Transverse colon (tissue), 4 donors: ENCODE measurements at places on chromosomes 5 and 9.

DNA sequence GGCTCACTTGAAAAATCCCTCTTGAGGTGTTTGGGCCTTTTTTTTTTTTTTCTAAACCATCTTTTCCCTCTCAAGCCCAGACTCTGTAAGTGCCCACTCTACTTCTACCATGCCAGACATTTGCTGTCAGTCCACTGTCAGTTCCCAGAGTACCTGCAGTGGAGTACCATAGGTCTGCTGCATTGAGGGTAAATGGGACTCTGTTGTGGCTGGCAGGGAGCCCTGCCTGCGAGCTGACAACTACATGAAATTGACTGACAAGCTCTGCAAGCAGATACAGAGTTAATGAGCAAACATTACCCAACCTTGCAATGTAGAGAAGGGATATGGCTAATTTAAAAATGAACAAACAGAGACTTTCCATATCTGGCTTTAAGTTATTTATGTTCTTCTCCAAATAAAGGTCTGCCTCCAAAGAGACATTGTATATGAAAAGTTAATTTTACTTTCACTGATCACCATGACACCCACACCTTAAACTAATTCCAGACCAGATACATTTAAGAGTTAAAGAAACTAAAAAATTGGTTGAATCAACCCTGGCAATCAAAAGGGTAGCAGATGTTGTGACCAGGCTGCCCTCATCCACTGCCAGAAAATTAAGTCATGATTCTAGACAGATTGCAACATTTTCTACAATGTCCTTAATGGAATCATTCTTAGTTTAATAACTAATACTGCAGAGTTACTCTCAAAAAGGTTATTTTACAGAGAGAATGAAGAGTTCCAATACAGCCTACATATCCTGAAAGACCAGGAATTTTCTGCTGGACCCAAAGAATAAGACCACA is 100.4 kb upstream of the PAM start:
- DNase-seq: no peak

DNA sequence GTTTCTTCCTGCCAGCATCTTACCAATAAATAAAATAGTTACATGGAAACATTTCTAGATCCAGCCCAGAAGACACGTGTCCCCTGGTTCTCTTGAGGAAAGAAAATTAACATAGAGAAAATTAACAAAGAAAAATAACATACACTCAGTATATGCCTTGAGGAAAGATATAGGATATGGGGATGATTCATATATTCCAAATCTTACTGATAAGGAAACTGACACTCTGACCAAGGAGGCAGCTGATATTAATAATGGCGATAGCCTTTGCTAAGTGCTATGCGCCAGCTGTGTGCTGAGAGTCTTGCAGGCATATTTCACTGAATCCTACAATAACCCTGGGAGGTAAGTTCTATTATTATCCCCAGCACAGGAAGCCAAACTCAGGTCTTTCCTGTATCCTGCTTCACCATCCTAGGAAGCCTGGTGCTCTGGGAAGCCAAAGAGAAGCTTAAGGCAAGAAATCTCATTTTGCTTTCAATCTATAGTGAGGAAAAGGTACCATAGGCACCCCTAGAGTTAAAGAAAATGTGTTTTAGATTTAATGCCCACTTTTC is 302.7 kb upstream of the NREP start:
- DNase-seq: no peak

DNA sequence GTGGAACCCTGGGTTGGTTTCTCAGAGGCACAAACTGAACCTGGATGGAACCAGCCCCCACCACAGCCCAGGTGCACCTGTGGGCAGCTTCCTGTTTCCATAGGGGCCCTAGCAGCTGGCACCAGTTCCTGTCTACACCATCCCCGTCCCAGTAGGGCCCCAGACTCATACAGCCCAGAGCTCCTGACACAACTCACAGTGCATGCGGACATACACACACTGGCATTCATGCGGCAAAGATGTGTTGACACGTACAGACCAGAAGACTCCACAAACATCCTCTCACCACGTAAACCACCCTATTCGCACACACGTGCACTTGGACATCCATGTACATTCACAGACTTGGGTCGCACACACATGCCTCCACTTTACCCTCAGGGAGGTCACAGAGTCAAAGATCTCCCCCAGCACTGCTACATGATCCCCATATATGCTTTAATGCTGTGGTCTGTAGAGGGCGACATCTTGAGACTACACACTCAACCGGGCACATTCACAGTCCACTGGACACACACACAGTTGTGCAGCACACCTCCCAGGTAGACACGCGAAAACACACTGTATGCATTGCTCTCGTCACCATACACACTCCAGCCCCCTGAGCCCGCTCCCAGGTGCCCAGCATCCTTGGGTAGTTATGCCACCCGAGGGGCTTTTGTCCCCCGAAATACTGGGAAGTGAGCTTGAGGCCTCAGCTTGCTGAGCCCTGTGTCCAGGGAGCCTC is 22.4 kb downstream of the CXXC5 start:
- peak; percentile 76 for DNase-seq

- no peak for DNase-seq
These were observed 62.8 kb downstream of the CDC14B start for GRCh38 chr9:96556701-96557461.

- no peak for DNase-seq
These were observed 47.3 kb upstream of the NEURL1B start for GRCh38 chr5:172593721-172594235.

DNA sequence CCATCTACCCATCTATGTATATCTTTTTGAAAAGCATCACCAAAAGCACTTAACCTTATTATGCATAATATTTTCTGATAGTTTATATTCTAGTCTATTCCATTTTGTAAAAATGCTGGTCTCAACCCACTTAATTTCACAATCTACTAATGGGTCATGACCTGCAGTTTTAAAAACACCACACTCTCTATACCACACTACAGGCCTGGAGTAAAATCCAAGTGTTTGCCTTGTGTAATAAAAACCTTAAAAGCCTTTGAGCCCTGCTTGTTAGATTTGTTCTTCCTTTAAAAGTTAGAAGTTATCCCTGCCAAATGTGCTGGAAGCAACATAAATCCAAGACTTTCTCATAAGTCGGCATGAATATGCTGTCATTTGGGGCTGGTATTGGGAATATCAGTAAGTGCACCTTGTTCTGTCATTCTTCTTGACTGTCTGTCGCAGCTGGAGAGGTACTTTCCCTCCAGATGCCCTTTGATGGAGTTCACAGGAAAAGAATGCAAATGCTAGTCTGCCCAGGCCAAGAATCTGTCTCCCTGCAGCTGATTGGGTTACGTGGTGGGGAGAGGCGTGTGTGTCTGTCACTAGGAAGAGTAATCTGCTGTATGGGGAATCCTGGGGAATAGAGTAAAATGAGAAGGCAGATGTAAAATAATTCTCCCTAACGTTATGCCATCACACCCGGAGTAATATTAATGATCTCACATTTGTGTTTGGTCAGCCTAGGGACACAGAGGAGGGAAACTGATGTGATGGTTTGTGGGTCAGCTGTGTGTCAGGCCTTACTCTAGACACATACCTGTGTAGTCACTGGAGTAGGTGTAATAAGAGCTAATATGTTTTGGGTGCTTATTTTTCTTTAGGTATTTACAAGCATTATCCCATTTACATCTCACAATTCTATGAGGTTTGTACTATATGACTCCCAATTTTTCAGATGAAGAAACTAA is 79.4 kb downstream of the ZNF366 start:
- DNase-seq: no peak

DNA sequence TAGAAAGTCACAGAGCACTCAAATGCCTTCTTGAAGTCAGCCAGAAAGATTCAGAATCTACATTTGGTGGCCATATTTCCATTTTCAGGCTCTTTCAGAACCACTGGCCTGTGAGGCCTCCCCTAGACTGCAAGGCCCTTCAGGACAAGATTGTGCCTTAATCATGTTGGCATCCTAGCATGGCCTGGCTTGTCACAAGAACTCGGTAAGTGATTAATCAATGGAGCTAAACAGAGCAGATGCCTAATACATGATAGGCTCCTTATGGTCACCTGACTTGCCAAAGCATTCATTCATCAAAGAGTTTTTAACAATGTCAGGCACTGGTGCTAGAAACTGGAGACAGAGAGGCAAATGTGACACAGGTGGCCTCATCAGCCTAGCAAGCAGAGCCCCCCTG is 70.3 kb downstream of the PGM5 start:
- DNase-seq: no peak

- no peak for DNase-seq
These were observed 11.0 kb downstream of the CDH10 start for GRCh38 chr5:24633715-24634325.

GRCh38 chr5:177103523-177104253 is 17.0 kb downstream of the FGFR4 start:
- no peak for DNase-seq

GRCh38 chr5:125612181-125612721 is 811.0 kb upstream of the GRAMD2B start:
- DNase-seq: no peak

GRCh38 chr9:14866200-14866749 is 44.0 kb downstream of the FREM1 start:
- DNase-seq: no peak

DNA sequence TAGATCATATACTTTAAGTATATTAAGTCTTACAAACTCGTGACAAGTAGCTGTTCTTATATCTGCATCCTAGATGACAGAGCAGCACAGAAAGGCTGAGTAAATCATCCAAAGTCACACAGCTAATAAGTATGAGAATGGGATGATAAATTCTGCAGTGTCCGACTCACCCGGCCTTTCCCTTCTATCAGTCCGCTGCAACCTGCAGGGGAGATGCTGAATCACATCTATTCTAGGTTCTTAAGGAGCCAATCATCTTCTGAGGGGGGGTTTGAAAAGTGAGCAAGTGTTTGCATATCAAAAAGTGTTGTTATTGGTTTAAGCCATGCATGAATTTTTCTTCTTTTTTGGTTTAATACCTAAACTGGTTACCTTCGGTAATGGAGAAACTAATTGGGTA is 38.9 kb downstream of the ADAMTS16 start:
- no peak for DNase-seq

GRCh38 chr5:4093236-4093635 is 497.6 kb downstream of the IRX1 start:
- DNase-seq: no peak

DNA sequence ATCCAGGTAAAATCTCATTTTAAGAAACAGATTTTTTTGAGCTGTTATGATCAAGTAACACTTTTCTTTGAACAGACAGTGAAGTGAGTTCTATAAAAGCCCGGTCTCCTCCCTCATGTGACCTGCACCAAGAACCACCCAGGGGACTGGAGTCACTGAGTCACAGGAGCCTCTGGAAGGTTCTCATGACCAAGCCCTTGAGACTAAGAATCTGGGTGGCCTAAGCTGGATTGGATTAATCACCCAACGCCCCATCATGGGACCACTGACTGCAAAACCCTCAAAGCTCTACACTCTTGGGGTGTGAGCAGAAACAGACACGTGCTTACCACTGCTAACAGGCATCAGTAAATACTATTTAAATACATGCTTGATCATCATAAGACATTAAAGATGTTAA is 48.4 kb downstream of the SECISBP2 start:
- no peak for DNase-seq

DNA sequence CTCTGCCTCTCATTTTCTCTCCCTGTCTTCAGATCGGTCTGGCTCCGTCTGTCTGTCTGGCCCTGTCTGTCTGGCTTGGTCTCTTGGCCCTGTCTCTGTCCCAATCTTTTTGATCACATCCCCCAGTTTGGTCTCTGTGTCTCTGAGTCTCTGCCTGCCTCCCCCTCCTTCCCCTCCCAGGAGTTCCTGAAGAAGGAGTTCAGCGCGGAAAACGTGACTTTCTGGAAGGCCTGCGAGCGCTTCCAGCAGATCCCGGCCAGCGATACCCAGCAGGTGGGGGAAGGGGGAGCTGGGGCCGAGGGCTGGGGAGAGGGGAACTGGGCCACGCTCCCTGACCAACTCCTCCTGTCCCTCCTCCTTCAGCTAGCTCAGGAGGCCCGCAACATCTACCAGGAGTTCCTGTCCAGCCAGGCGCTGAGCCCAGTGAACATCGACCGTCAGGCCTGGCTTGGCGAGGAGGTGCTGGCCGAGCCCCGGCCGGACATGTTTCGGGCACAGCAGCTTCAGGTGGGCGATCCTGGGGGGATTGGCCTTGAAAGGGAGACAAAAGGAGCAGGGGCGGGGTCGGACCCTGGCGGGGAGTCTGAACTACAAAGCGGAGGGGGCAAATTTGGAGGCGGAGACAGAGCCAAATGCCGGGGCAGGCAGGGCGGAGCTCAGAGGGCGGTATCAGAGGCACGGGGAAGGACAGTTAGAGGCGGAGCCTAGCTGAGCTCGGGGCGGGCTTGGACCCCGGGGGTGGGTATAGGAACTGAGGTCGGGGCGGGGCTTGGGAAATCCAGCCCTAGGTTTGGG is 9.0 kb downstream of the RGS14 start:
- DNase-seq: peak; percentile 88
